ENCODE measurements at places on chromosomes 16 and 17.

DNA sequence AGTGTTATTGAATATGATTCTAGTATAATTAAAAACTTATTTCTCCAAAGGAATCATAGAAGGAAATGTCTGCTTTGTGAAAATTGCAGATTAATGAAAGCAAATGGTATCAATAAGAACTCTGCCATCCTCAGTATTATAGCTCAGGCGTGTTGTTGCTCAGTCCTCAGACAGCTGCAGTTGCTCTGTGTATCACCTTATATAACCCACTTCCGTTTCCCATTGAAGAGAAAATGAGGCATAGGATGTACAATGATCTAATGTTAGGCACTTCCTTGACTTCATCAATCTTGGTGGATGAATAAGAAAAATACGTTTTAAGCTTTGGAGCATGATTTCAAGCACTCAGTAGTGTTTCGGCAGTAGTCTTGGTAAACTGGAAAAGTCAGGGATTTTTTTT lies 14.1 kb downstream of the MFSD11 start:
- no peak for DNase-seq

DNA sequence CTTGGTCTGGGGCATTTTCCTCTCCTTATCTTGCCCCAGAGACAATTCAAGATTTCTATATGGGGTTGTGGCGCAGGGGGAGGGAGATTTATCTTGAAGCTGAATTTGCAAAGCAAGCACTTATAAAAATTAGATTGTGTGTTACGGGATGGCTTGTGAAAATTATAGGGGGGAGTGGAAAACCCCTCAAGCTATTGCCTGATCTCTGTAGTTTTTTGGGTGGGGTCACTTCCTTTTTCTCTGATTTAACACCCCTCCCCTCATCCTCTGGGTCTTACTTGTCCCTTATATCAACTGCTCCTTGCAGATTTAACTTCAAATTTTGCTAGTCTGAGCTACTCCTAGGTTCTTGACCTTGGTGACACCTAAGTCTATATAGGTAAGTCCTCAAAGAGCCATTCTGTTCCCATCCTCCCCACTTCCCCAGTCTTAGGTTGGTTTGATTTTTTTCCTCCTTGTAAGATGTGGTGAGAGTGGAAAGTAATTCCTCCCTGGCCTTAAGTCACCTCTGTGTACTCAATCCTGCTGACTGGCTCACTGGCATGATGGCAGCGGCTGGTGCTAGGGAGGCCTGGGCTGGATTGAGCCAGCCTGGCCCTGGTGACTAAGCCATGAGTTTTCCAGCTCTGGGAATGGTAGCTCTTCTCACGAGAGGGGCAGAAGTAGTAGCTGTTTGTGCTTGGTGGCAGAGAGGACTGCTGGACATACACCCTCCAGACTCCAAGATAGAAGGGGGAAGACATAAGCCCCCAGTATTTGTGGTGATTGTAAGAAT lies 2.3 kb downstream of the ARL4D start:
- no peak for DNase-seq

DNA sequence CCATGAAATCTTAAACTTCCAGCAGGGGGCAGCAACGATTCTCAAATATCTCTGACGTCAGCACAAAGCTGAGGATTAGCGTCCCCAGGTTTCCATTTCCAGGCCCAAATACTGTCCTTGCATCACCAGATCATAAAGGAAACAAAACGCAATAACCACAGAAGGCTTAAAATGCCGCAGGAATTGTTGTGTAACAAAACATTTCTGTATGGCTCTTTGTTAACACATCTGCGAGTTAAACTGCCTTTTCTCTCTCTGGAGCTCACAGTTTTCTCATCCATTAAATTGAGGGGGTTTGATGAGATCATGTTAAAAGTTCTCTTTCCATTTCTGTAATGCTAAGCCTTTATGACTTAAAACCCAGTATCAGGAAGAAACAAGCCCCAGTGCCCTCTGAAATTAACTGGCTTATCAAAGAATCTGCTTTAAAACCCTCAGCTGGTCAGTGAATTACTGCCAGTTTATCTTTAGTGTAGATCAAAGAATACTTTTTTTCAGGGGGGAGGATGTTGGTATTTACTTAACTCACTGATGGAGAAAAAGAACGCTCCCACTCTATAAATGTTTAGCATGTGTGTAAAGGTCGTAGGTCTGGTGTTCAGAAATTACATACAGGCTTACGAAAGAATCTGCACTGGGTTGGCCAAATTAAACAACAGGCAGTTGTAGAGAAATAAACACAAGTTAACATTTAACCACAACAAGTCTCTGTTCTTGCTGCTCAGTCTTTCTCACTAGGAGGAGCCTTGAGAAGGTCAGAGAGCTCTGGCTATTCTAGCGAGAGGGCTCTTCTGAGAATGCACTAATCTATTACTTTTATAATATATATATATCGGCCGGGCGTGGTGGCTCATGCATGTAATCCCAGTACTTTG lies 10.6 kb upstream of the TERF2 start:
- peak; percentile 84 for DNase-seq

- no peak for DNase-seq
Measured at GRCh38 chr17:39738983-39739884, 1.5 kb downstream of the GRB7 start.

- DNase-seq, result no peak
Measured at GRCh38 chr16:70712942-70713341, 27.1 kb upstream of the MTSS2 start.

DNA sequence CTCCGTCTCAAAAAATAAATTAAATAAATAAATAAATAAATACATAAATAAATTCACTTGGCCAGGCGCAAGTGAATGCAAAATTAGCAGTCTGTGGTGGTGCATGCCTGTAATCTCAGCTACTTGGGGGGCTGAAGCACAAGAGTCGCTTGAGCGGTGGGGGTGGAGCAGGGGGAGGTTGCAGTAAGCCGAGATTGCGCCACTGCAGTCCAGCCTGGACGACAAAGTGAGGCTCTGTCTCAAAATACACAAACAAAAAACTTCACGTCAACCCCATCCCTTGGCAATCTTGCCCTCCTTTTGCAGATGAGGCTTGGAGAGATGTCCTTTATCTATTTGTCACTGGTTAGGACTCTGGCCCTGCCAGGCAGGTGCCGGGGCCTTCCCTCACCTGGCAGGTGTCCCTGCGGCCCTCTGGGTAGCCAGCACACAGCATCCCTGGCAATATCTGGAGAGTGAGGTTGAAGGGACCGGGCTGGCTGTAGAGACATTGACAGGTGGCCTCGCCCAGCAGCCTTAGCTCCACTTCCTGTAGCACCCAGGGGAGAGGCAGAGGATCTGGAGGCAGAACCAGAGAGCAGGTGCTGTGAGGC lies 4.4 kb downstream of the PRSS36 start:
- DNase-seq, result no peak

- DNase-seq, result no peak
Measured at GRCh38 chr17:39754958-39755553, 17.3 kb downstream of the GRB7 start.

DNA sequence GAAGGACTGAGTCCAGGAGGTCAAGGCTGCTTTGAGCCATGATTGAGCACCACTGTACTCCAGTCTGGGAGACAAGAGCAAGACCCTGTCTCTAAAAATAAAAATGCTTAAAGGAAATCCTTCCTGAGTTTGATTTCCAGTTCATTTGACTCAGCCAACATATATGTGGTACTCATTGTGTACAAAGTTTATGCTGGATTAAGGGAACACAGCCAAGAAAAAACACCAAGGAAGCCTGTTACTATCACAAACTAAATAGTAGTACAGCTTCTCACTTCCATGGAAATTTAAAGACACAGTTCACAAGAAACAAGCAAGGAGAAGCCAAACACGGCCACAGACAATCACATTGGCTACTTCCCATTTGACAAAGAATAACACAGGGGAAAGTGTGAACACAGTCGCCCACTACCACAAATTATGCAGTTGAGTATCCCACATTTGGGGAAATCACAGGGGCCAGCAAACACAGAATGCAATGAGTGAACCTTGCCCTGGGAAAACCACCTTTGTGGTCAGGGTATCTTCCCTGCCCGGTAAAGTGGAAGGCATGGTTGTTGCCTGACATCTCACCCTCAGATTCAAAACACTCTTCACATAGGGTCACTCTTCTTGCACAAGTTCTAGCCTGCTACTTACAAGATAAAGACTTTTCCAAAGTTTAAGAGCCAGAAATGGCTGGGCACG lies 14.5 kb downstream of the TEX14 start:
- no peak for DNase-seq

DNA sequence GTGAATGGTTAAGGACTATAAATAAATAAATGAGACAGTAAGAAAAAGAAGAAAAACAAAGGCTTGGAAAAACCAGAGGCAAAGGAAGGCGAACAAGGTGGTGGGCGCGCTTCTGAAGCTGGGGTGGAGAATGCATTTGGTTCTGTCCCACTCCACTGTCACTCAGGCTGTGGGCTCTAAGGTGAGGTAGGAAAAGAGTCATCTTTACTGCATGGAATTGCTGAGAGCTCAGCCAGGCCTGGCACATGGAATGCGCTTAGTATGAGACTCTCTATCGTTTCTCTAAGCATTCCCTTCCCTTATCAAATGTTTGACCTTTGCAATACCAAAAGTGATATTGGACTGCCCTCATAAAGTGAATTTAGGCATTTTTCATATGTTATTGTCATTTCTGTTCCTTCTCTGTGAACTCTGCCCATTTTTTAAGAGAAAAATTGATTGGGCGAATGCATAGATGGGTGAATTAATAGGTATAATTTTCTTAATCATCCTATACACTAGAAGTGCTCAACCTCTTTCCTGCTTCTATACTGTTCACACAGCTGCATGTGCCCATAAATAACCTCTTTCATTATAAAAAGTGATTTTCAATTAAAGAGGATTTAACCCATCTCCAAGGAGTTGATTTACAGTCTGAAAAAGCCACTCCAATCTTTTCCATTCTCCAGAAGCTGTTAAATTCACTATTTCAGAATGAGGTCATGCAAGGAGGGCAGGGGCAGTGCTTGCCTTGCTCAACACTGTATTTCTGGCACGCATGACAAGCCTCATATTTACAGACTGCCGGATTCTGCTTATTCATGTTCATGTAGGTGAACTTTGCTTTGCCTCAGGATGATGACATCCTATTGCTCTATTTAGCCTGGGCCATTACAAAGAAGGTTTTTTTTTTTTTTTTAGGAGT lies 87.7 kb downstream of the MYH10 start:
- DNase-seq, result no peak

Data from activated CD8-positive, alpha-beta memory T cell treated with anti-CD3 and anti-CD28 coated beads for 24 hours (primary cell).